ENCODE measurements at places on chromosomes 1 and 21.

- peaks cover 14% of the 10 kb centered on the region for H3K36me3 ChIP-seq
- no peak overlapping the region for H3K27ac ChIP-seq
- no peak overlapping the region for H3K4me3 ChIP-seq
- no peaks in the 10 kb centered on the region for H3K4me1 ChIP-seq
- H3K27me3 ChIP-seq, result no peaks in the 10 kb centered on the region
- DNase-seq, result peak; percentile 0
These were observed 69.7 kb downstream of the CC2D1B start for GRCh38 chr1:52296345-52296744.

DNA sequence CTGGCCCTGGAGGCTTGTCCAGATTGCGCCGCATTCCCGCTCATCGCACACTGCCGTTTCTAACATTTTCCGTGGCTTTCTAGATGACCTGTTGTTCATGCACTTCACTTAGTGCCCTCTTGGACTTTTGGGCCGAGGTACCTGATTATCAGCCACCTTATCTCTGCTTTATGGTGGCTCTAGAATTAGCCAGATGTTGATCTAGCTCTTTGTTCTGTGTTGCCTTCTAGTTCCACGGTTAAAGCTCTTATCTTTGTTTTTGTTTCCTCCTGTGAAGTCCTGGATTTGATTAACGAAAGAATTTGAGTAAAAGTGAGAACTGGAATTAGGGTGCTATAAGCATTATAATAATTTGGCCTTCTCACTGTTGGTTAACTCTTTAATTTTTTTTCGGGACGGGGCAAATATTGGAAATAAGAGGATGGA is 945 bp downstream of the RNPEP start:
- H3K27ac ChIP-seq, result peak overlapping the region; percentile 80
- H3K27me3 ChIP-seq, result no peaks in the 10 kb centered on the region
- DNase-seq, result peak; percentile 43
- peaks cover 11% of the 10 kb centered on the region for H3K4me1 ChIP-seq
- peak overlapping the region; percentile 65 for H3K4me3 ChIP-seq
- peaks cover 10% of the 10 kb centered on the region for H3K36me3 ChIP-seq

- H3K27ac ChIP-seq, result no peak overlapping the region
- H3K27me3 ChIP-seq, result no peaks in the 10 kb centered on the region
These were observed 29.2 kb downstream of the COL16A1 start for GRCh38 chr1:31674626-31675025.

GRCh38 chr1:71047635-71048607 is at the start of gene PTGER3:
PTGER3 (minus strand) TSS chr1:71047816; CDS start chr1:71047577, 239 bp downstream.
- H3K4me3 ChIP-seq, result peak within 1 kb of the TSS; percentile 45
- H3K36me3 ChIP-seq, result no peaks in the 10 kb centered on the region
- no peak within 1 kb of the TSS for H3K27ac ChIP-seq
- H3K27me3 ChIP-seq, result peaks cover 31% of the 10 kb centered on the region
- H3K4me1 ChIP-seq, result peaks cover 17% of the 10 kb centered on the region

- no peak overlapping the region for H3K4me3 ChIP-seq
- H3K27ac ChIP-seq, result no peak overlapping the region
- H3K4me1 ChIP-seq, result peaks cover 5% of the 10 kb centered on the region
- DNase-seq, result peak; percentile 72
These were observed 181.4 kb upstream of the KIAA0040 start for GRCh38 chr1:175373786-175374623.

All from spinal cord (tissue), 10 donors.